NCI-H1694 treated with DMSO at 0.1 percent for 48 hours (cell line): ENCODE measurements at places on chromosomes 3 and 15.

DNA sequence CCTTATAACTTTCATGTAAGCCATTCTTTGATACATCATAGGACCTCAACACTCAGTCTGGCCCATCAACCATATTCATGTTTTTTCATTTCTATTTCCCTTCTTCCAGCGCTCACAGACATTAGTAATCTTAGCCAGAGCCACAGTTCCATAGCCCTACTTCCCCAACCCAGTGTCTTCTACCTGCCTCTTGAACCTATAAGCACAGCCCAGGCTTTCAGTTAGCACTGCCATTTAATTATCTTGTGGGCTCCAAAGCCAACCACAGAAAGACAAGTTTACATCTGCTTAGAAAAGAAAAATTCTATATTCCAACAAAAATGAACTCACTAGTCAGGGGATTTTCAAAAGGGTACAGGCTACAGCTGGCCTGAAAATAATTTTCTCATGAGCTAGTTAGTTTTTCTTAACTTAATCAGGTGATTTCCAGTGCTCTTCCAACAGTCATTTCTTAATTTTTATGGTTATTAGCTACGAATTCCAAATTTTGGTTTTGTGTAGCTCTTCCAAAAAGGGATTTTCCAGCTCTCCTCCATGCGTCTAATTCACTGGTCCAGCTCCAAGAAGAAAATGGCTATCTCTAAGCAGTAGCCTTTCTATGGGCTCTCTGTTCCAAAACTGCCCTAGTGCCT lies 13.7 kb downstream of the CD200 start:
- DNase-seq, result no peak

DNA sequence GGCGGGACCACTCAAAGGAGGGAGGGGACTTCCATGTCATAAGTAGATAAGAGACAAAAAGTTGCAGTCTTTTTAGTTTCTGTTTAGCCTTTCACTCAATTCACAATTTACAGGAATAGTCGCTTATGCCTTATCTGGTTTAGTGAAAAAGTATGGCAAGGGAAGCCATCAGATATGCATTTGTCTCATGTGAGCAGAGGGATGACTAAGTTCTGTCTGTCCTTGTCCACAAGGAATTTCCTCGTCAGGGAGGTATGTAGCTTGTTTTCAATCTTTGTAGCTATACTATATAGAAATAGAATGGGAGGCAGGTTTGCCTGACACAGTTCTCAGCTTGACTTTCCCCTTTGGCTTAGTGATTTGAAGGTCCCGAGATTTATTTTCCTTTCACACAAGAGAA lies 882.8 kb downstream of the NAALADL2 start:
- no peak for DNase-seq

GRCh38 chr3:126351086-126351770 lies 6.0 kb downstream of the KLF15 start:
- no peak for DNase-seq

GRCh38 chr3:61146010-61146890 lies 105.0 kb downstream of the FHIT start:
- peak; percentile 71 for DNase-seq

DNA sequence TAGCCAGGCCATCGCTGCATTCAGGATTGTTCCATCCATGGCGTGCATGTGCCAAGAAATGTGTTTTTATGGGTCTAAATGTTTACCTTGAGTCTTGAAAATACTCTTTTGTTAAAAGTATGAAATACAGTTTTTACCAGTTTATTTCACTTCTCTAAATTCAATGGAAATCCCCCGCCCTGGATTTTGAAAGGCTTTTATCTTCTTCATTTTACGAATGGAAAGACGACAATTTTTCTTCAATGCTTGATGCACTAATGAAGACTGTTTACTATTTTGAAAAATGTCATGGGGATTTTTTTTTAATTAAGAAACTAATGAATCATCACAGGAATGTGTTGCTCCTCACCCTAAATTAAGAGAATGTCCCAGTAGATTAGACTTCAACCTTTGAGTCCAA lies 83.5 kb downstream of the FAM81A start:
- no peak for DNase-seq

- no peak for DNase-seq
Observed at GRCh38 chr3:117281371-117281770, 571.8 kb downstream of the TUSC7 start.

DNA sequence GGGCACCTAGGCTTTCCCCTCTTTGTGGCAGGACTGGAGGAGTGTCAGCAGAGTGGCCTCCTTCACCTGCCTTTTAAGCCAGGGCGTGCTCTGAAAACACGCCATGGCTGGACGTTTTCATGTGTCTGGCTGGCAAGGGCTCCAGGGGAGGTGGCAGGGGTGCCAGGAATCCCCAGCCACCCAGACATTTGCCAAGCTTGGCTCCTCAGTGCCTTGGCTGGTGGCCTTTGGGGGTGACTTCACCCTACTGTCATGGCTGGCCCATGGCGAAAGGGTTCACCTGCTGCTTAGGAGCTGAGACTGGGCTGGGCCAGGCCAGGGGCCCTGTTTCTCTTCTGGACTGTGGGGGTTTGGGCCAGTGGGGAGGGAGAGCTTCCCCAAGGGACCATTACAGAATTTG lies 17.6 kb downstream of the KLF13 start:
- no peak for DNase-seq

DNA sequence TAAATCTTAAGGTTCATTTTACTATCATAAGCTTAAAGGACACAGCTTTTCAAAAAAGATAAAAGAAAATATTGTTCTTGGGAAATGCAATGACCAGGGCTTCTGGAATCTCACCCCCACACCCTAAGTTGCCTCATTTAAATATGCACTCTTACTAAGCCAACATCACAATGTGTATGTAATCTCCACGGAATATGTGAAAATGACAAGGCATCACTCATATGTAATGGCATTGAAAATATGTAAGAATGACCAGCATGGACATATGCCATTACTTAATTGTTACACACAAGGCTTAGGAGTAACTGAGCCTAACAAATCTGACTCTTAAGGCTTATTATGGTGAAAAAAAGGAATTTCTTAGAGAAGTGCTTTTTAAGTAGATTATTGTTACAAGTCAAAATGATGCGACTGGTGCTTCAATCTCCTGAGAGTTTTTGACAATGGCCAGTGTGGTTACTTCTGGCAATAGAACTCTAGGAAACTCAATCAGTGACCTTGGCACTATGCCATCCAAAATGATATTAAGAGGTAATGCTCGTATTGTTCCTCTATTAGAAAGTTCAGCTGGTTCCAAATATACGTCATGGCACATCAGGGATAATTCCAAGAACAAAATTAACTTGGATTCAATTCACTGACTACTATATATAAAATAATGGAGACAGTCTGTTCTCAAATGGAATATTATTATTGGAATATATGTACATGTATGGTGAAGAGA lies 290.0 kb upstream of the PLSCR5 start:
- DNase-seq, result no peak

DNA sequence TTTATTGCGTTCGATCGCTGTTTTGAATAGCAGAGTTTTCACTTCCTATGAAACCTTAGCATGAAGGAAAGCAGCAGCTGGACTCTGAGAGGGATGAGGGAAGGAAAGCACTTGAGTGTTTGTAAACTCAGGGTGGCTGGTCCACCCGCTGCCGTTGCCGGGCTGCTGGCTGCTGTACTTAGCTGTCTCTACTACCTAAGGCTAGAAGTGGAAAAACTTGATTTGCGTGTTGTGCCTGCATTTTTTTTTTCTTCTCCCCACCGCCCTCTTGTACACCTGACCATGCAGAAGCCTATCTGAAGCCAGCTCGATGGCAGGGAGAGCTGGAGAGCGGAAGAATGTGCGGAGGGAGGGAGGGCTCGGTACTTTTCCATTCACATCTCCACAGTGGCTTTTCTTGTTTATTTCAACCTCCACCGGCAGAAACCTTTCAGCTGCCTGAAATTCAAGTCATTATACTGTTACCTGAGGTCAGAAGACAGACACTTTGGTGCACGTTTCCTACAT lies 4.8 kb upstream of the BCL6 start:
- DNase-seq, result no peak

DNA sequence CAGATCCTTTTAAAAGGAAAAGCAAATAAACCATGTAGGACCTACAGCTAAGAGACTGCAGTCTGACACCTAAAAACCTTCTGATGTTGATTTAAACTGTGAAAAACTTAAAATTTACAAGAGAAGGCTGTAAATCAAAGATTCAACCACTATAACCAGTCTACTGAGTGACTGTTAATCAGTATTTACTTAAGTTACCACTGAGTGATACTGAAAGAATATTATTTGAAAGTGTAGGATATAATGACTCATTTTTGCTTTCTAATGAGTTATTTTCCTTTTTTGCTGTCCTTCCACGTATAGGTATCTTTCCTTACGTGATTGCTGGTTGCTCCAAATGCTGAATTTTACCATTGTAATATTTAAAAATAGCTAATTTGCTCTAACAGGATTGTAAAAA lies 44.6 kb downstream of the RFX7 start:
- no peak for DNase-seq

DNA sequence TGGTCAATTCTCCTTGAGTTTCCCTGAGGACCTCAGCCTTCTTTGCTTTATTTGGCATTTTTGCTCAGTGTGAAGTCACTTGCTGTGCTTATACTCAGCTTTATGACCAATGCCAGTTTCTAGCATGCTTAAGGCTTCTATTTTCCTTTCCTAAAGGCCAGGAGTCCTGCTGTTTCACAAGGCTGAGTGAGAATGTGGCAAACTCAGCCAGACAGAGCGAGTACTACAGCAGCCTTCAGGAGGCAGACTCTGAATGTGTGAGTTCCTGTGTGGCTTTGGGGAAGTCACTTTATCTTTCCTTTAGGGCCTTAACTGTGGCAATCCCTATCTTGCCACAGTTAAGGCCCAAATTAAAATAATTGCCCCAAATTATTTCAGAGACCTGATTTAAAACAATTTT lies 213.2 kb upstream of the MRPL3 start:
- no peak for DNase-seq

DNA sequence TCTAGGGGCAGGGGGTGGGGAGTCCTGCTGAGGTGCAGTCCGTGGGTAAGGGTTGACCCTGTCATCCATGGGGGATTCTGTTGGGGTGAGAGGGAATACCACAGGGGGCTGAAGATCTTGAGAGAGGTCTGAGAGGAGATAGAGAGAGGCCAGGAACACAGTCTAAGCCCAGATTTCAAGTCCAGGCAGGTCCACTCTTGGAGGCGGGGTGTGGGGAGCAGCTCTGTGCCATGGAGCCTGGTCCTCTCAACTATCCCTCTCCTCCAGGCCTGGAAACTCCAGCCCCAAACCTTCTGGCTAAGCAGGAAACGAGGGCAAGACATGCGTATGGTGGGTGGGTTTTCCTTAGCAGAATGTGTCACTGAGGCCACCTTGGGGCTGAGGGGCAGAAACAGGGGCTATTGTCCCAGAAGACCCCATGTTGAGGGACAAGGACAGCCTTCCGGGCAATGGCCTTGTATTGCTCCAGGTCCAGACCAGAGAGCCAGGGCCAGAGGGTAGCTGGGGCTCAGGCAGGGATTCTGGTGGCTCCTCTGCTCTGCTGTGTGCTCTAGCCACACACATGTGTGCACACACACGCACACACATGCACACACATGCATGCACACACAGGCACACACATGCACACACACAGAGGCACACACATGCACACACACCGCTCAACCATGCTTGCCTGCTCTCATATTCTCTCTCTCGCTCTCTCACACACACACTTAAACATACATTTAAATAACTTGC lies 48.6 kb upstream of the MAGEF1 start:
- DNase-seq, result no peak

DNA sequence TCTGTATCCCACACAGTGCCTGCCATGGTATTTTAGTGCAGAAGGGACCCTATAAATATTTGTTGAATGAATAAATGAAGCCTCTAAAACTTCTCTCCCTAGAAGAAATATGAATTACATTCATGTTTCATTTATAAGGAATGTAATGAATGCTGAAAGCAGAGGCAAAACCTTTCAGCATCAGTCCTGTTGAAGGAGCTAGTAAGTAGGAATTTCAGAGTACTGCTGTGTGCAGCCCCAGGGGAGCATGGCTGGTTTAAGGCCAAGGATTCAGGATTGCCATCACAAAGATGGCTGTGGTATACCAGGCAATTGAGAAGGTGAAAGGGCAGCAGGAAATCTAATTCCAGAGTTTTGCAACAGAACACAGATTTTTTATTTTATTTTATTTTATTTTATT lies 1131.4 kb downstream of the IGSF11 start:
- no peak for DNase-seq

DNA sequence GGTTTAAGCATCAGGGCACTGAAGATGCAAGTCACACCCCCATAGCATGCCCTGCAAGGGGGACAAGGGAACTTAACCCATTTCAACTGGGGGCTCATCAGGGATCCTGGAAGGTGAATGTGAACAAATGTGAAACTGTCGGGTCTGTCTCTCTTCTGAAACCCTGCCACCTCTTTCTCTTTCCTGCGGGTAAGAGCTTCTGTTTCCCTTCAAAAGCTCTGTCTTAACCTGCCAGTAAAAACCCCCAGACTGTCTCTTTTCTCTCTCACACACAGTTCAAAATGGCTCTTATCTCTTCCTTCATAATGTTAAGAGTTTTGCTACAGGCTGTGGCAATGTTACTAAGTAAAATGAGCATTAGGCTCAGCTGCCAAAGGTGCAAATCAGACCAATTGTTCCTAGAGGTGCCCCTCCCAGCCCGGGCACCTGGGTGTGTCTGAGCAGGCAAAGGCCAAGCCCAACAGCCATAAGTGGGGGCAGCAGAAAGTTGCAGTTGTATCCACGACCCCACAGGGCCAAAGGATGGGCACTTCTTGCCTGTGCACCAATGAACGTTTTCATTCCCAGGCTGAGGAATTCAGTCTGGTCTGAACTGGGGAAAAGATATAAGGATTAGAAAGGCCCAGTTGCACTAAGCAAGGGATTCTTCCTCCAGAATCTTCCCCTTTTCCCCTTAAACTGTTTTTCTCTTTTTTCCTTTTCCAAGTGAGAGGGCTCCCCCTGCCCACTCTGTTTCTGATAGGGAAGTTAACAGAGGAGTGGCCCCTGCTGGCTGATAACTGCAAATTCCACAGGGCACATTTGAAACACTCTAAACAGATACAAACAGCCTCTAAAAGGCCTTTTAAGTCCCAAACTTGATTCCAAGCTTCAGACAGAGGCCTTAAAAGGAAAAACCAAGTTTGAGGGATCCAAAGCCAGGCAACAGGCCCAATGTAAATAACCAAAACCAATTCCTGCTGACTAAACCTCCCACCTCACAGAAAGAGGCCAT lies 113.8 kb upstream of the EPHA6 start:
- DNase-seq, result no peak

DNA sequence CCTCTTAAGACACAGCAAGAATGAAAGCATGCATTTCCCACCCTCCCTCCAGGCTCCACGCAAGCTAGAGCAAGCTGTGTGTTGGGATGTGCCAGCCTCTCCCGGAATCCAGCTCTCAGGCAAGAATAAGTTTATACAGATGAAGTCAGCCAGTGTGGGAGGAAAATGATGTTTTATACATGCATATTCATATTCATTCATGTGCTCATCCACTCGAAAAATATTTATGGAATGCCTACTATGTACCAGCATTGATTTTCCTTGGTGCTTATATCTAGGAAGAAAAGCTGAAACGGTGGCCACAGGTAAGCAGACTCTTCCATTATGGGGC lies 62.7 kb downstream of the KLHL6 start:
- no peak for DNase-seq

GRCh38 chr3:128504533-128504915 lies 11.5 kb upstream of the GATA2 start:
- DNase-seq, result no peak

GRCh38 chr3:197906023-197906849 lies 43.8 kb upstream of the RPL35A start:
- peak; percentile 36 for DNase-seq

- no peak for DNase-seq
Observed at GRCh38 chr15:88603885-88604284, 17.3 kb upstream of the AEN start.

GRCh38 chr15:96053781-96054428 lies 276.6 kb upstream of the NR2F2 start:
- DNase-seq, result no peak

- no peak for DNase-seq
Observed at GRCh38 chr3:16319307-16319706, 54.3 kb downstream of the OXNAD1 start.
